ENCODE measurements at places on chromosomes 5 and 9.

GRCh38 chr9:130929571-130930038, 9.4 kb downstream of the FIBCD1 start:
- H3K36me3 ChIP-seq: no peaks in the 10 kb centered on the region
- DNase-seq: no peak
- no peak overlapping the region for H3K27ac ChIP-seq

- H3K36me3 ChIP-seq: no peaks in the 10 kb centered on the region
- peak overlapping the region; percentile 45 for H3K4me3 ChIP-seq
- DNase-seq: peak; percentile 47
- peaks cover 51% of the 10 kb centered on the region for H3K27me3 ChIP-seq
Measured at GRCh38 chr5:1666812-1667588, 132.6 kb downstream of the MRPL36 start.

DNA sequence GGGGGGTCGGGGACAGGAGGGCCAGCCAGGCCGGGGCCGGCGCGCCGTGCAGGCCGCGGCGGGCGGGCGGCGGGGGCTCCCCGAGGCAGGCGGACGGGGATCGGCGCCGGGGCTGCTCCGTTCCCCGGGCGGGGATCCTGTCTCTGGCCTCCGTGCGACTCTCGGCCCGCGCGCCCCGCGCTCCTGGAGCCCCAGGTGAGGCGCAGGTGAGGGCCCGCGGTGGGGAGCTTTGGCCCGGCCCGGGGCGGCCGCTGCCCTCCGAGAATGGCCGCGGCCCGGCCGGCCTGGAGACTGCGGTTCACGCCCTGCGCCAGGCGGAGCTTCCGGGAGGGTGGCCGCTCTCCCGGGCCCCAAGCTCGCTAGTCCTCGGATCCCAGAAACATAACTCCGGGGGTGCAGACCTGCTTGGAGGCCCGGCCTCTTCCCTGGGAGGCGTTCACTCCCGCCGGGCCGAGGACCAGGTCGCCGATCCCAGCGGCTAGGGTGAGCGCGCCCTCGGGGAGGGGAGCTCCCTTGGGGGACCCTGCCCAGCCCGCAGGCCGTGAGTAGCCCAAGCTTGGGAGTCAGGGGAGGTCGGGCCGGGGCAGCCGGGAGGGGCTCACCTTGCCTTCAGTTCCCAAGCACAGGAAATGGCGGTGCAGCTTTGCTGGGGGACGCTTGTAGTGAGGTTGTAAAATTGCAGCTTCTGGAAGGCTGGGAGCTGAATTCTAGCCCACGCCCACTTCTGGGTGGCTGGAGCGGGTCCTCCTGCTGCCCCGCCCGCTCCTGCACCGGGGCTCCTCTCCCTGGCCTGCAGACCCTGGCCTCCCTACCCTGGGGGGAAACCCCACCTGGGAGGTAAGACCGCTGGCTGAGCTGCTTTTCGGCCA, 723 bp downstream of the PPP1R26 start:
- no peaks in the 10 kb centered on the region for H3K27me3 ChIP-seq
- peaks cover 10% of the 10 kb centered on the region for H3K4me1 ChIP-seq
- peaks cover 21% of the 10 kb centered on the region for H3K36me3 ChIP-seq

- no peaks in the 10 kb centered on the region for H3K4me1 ChIP-seq
- H3K27ac ChIP-seq: no peak overlapping the region
- no peak overlapping the region for H3K4me3 ChIP-seq
- H3K27me3 ChIP-seq: no peaks in the 10 kb centered on the region
- no peak for DNase-seq
Measured at GRCh38 chr5:81830596-81830995, 79.7 kb upstream of the SSBP2 start.

DNA sequence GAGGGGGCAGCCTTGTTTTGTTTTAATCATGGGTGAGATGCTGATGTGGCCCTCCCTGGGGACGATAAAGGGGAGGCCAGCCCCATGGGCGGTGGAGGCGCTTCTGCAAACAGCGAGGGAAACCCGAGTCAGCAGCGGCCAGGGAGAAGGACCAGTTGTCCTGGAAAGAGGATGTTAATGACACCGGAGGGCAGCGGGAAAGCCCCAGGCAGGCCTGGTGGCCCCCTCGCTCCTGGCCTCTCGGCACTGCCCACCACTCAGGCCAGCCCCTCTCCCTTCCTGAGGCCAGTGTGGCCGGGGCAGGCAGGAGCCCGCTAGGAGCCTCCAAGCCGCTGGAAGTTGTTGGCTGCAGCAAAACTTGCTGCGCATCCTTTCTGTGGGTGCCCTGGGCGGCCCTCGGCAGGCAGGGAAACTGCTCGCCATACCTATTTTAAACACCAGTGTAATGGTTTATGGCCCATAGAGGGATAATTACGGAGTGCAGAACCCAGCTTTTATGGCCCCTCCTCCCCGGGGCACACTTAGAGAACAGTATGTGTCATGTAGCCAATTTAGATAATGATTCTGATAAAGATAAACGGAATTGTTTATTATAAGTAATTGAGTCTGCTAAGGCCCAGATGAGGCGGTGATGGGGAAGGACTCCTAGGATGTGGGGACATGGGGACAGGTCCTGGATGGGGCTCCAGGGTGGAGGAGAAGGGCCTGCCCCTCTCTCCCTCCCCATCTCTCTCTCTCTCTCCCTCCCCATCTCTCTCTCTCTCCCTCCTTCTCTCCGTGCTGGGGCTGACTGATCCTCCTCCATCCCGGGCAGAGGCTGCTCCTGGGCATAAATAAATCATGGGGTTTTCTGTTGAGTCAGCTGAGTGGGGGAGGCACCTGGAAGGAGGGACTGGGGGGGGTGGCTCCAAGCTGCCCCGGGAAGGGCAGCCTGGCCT, 36.9 kb downstream of the LMX1B start:
- peaks cover 10% of the 10 kb centered on the region for H3K4me1 ChIP-seq
- H3K27me3 ChIP-seq: peaks cover 39% of the 10 kb centered on the region
- DNase-seq: no peak
- no peaks in the 10 kb centered on the region for H3K36me3 ChIP-seq
- H3K27ac ChIP-seq: no peak overlapping the region
- H3K4me3 ChIP-seq: no peak overlapping the region

- DNase-seq: peak; percentile 56
- H3K36me3 ChIP-seq: peaks cover 8% of the 10 kb centered on the region
- no peaks in the 10 kb centered on the region for H3K27me3 ChIP-seq
- no peak overlapping the region for H3K27ac ChIP-seq
- H3K4me3 ChIP-seq: no peak overlapping the region
Measured at GRCh38 chr5:64229163-64229774, 63.6 kb downstream of the RNF180 start.

DNA sequence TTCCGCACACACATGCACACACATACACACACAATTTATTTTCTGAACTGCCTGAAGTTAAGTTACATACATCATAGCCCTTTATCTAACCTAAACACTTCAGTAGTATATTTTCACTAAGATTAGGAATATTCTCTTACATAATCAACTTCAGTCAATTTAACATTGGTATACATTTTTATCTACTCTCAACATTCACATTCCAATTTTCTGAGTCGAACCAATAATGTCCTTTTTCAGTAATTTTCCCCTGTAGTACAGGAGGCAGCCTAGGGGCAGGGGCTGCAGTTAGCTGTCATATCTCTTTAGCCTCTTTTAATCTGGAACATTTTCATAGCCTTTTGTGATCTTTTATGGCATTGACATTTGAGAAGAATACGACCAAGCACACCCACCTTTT, 150.1 kb downstream of the DAB2IP start:
- no peak overlapping the region for H3K4me3 ChIP-seq
- no peak for DNase-seq
- H3K36me3 ChIP-seq: no peaks in the 10 kb centered on the region
- no peaks in the 10 kb centered on the region for H3K4me1 ChIP-seq
- H3K27ac ChIP-seq: no peak overlapping the region
- H3K27me3 ChIP-seq: no peaks in the 10 kb centered on the region

DNA sequence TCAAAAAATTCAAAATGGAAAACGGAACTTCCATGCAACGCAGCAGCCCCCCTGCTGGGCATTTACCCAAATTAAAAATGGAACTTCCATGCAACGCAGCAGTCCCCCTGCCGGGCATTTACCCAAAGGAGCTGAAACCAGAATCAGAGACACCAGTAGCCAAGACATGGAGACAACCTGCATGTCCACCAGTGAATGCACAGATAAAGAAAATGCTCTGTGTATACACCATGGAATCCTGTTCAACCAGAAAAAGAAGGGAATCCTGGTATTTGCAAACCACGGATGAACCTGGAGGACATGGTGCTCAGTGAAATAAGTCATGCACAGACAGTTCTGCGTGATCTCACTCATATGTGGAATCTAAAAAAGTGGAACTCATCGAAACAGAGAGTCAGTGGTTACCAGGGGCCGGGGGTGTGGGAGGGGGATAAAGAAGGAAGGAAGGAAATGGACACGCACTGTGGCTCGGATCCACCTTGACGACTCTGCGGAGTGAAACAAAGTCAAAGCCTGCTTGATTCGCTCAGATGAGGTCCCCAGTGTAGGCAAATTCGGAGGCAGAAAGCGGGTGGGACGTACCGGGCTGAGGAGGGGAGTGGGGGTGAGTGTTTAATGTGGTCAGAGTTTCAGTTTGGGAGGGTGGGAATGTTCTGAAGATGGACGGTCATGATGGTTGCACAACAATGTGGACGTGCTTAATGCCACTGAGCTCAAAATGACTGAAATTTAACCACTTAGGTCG, 40.2 kb upstream of the EXOC3 start:
- no peak for DNase-seq
- H3K27ac ChIP-seq: no peak overlapping the region
- H3K4me1 ChIP-seq: peaks cover 10% of the 10 kb centered on the region
- peaks cover 33% of the 10 kb centered on the region for H3K27me3 ChIP-seq
- no peak overlapping the region for H3K4me3 ChIP-seq
- no peaks in the 10 kb centered on the region for H3K36me3 ChIP-seq

DNA sequence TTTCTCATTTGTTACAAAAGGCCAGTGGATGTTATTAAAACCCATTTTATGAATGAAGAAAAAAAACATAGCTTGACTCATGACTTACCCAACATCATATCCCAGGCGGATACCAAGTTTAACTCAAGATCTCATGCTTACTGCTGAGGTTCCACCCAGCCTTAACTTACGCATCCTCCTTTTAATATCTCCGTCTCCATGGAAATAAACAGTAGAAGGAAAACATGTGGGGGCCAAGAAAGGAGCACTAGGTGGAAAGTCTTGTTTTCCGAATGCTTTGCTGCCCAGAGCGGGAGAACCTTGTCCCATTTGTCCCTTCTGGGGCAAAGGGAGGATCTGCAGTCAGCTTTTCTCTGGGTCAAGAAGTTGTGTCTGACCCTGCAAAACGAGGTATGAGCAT, 44.1 kb downstream of the ANGPTL2 start:
- H3K27ac ChIP-seq: no peak overlapping the region
- no peaks in the 10 kb centered on the region for H3K27me3 ChIP-seq
- DNase-seq: no peak
- H3K36me3 ChIP-seq: no peaks in the 10 kb centered on the region
- peaks cover 40% of the 10 kb centered on the region for H3K4me1 ChIP-seq
- no peak overlapping the region for H3K4me3 ChIP-seq

DNA sequence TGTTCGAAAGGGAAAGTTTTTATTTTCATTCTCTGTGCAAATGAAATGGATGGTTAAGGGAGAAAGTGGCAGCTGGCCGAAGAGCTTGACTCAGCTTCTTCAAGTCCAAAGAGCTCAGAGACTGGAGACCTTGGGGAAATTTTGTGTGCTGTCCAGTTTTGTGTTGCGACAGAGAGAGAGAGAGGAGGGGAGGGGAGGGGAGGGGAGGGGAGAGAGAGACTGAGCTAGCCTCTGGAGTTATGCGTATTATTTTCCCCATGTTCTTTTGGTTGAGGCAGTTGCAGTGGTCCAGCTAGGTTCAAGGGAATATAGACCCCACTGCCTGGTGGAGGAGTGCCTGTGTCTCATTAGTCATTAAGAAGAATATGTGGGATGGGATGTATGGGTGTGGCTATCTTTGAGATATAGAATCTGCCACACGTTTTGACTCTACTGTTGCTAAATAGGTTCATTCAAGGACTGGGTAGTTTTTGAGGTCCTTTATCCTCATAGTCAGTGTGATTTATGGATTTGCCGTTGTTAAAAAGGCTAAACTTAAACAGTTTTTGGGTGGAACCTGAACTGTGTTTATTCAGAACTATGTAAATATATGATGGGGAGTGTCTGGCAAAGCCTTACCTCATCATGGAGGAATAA, 69.7 kb downstream of the ARHGAP26 start:
- DNase-seq: peak; percentile 67
- no peak overlapping the region for H3K4me3 ChIP-seq
- no peaks in the 10 kb centered on the region for H3K36me3 ChIP-seq
- H3K27me3 ChIP-seq: no peaks in the 10 kb centered on the region

GRCh38 chr5:179191506-179192184, 131.5 kb downstream of the ZNF354C start:
- DNase-seq: no peak
- no peaks in the 10 kb centered on the region for H3K27me3 ChIP-seq
- no peak overlapping the region for H3K27ac ChIP-seq
- no peak overlapping the region for H3K4me3 ChIP-seq

GRCh38 chr5:141771562-141771961, 89.5 kb upstream of the ARAP3 start:
- peaks cover 7% of the 10 kb centered on the region for H3K27me3 ChIP-seq
- no peak overlapping the region for H3K4me3 ChIP-seq
- no peak for DNase-seq
- H3K4me1 ChIP-seq: no peaks in the 10 kb centered on the region

- no peaks in the 10 kb centered on the region for H3K27me3 ChIP-seq
- DNase-seq: no peak
- no peak overlapping the region for H3K4me3 ChIP-seq
- H3K27ac ChIP-seq: no peak overlapping the region
- H3K36me3 ChIP-seq: no peaks in the 10 kb centered on the region
Measured at GRCh38 chr5:88203981-88204750, 64.5 kb downstream of the TMEM161B start.

DNA sequence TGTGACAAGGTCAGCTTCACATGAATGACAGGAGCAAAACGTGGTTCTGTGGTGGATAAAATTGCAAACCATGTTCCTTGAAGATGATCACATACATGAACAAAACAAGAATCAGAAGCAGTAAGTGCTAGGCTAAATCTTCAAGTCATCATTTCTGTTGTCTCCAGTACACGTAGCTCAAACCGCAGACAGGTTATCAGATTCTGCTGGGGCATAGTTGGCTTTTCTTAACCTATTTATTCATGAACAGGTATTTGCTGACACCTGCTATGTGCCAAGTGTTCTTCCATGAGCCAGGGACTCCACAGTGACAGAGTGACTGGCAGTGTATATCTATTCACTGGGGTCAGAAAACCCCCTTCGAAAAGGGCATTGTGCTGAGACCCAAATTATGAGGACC, 20.8 kb downstream of the MFAP3 start:
- DNase-seq: no peak
- no peak overlapping the region for H3K4me3 ChIP-seq
- no peak overlapping the region for H3K27ac ChIP-seq

Measured in stomach (tissue), 19 donors.